CD4-positive, alpha-beta T cell treated with Interleukin-6 at 100 ng/mL for 8 hours (primary cell): ENCODE measurements at places on chromosomes 16 and 17.

- DNase-seq = no peak
These were observed 91.7 kb downstream of the TANGO6 start for GRCh38 chr16:68935008-68935407.

GRCh38 chr16:77551357-77551756 is 116.5 kb upstream of the ADAMTS18 start:
- no peak for DNase-seq

DNA sequence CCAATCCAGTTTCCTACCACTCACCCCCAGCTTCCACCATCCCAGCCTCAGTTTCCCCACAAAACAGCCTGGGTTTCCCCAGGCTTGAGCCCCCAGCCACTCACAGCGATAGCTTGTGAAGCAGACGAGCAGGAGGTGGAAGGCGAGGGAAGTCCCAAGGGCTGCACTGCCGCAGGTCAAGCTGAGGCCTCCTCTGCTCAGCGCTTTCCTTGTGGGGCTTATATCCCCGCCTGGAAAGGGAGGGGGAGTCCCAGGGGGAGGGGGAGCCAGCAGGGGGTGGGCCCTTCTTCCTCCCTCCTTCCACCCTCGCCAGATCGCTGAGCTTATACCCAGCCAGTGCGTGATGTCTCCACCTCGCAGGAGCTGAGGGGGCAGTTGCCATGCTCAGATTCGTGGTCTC is at the start of gene PYY:
Gene PYY (minus strand): TSS at position 195 of the 400 bp plus-strand sequence. CDS start 457 bp downstream, outside the sequence.
- no peak for DNase-seq

- no peak for DNase-seq
These were observed 52.4 kb downstream of the WWP2 start for GRCh38 chr16:69814561-69814960.

DNA sequence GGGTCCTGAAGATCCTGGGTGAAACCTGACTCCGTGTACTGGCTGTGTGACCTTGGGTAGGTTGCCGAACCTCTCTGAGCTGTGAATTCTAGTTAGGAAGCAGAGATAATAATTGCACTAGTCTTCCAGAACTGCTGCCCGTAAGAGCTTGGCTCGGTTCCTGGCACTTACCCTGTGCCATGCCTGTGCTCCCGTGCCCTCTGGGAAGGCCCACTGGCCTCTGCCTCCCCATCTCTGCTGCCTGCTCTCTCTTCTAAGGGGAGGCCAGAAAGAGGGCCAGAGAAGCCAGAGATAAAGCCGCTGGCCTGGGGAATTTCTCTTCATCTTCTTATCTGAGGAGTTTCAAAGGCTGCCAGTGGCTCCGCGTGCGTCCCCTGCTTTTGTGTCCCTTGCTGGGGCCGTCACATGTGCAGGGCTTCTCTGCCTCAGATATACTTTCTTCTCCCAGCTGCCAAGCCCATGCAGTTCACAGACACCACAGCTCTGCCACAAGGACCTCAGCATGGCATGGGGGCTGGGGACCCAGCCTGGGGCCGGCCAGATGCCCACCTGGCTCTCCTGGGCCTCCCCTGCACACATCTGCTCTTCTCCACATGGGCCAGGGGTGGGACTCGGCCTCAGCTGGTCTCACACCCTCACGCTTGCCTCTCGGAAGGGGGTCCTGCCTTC is 145.2 kb downstream of the SDK2 start:
- no peak for DNase-seq

DNA sequence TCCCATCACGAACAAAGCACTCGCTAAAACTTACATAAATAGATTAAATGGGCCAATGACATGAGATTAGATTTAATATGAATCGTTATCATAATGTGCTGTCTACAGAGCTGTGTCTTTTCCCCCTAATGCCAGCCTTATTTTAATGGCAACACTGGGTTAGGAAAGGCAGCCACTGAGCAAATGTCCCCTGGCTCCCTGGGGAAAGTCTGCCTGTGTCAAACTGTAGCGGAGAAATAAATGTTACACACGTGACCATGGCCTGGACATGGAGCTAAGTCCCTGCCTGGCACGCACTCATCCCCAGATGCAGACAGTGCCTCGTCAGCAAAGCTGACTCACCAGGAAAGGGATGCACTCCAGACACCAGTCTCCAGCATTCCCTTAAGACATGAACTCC is 61.3 kb upstream of the SDK2 start:
- DNase-seq = no peak

- no peak for DNase-seq
These were observed 60.6 kb downstream of the HS3ST3B1 start for GRCh38 chr17:14361470-14361869.

DNA sequence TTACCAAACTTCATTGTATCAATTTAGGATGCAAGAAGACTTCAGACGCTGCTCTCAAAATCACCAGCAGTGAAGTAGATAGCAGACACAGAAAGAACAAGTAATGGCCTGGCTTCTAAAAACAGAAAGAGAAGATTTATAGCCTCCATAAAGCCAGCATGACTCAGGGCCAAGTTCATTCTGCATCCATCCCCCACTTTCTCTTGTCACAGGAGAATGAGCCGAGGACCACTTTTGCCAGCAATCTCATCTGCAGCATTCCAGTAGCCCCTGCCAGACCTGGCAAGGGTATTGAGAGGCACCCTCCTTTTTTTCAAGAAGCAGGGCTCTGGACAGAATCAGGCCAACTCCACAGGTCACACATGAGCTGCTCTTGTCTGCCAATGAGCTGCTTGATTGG is 355.4 kb upstream of the SOX9 start:
- DNase-seq = no peak

DNA sequence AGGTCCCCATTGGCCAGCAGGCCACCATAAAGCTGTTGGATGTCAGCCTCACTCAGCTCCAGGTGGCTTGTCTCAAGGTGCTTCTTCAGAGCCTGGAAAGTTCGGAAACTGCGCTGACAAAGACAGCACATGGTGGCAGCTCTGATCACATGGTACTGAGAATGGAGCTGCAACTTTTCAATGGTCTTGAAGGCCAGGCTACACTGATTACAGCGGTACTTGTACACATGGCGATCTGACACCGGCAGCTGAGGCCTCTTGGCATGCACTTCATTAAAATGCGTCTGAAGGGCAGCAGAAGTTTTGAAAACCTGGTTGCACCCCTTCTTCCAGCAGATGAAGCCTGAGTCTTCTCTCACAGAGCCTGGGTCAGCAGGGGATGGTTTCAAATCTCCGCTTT is 249.7 kb downstream of the ZFHX3 start:
- no peak for DNase-seq

- no peak for DNase-seq
These were observed 148.7 kb downstream of the KCNJ2 start for GRCh38 chr17:70318051-70318450.

DNA sequence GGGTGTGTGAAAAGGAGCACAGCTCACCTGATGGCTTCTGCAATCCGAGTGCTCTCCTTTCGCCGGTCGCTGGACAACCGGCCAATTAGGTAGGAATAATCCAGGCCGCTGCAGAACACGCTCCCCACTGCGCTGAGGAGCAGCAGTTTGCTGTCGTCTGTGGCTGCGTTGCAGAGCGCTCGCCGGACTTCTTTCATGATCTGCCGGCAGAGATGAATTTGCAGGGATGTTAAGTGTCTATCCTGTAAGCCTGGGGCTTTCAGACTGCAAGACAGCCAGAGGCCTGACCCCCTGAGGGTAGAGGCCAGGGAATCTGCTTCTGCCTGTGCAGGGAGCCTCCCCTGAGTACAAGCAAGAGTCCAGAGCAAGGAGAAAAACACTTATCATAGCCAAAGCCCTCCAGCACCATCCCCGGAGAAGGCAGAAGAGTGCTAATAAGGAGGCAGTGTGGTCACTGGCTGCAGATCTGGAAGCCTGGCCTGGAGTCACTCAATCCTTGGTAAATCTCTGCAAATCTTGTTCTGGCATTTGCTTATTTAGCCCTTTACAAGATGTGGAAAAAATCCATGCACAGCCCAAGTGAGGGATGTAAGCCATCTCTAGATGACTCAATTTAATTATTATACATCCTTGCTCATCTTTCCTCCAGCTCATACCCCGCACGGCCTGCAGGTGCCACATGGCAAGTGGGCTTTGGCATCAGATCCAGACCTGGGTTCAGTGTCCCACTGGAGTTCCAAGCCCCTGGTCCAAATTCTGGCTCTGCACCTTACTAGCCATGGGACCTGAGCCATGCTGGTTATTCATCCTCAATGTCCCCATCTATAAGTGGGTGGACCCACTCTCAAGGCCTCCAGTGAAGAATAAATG is 80.2 kb downstream of the DYNLRB2 start:
- DNase-seq = no peak

DNA sequence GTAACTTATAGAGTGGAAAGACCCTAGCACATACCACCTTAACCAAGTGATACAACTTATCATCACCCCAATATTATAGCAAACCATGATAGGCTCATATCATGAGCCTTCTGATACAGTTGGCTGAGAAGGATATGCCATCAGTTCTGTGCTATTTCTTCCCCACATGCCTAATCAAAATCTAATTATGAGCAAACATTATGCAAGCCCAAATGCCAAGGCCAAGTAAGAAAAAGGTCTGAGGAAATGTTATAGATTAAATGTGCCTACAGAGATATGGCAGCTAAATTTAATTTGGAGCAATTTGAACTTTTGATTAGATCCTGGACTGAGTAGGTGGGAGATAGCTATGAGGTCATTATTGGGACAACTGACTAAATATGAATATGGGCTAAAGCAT is 225.9 kb upstream of the PMFBP1 start:
- no peak for DNase-seq

GRCh38 chr17:77466596-77467223 is 325.9 kb downstream of the SEC14L1 start:
- no peak for DNase-seq

- DNase-seq = no peak
These were observed 68.1 kb downstream of the GNAO1 start for GRCh38 chr16:56259425-56259779.

DNA sequence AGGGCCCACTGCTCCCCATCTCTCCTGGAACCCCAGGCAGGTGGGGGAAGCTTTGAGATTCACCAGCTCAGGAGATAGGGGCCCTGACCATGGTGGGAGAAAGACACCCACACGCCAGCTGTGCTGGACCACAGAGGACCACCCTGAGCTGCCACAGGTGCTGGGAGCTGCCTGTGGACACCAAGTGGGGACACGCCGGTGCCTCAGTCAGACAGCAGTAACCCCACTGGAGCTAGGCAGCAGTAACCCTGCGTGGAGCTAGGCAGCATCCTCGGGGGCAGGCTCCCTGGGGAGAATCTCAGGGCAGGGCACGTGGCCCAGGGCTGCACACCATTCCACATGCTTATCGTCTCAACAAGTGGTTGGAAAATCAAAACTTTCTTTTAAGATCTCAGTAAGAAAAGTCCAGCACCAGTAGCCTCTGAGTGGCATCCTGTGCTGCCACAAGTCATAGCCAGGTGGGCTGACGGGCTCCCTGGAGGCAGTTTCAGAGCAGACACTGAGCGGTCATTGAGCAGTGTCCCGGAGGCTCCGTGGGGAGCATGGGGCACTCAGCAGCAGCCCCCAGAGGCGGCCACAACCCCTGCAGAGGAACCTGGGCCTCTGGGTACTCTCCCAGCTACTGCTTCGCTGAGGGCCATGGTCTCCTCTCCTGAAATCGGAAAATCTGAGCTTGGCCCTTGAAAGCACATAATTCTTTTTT is 8.0 kb upstream of the HEXD start:
- DNase-seq = no peak
